ENCODE measurements at places on chromosomes 1 and 21.
A peak's percentile ranks its signal among the peaks of the same experiment; 100 is the strongest.

DNA sequence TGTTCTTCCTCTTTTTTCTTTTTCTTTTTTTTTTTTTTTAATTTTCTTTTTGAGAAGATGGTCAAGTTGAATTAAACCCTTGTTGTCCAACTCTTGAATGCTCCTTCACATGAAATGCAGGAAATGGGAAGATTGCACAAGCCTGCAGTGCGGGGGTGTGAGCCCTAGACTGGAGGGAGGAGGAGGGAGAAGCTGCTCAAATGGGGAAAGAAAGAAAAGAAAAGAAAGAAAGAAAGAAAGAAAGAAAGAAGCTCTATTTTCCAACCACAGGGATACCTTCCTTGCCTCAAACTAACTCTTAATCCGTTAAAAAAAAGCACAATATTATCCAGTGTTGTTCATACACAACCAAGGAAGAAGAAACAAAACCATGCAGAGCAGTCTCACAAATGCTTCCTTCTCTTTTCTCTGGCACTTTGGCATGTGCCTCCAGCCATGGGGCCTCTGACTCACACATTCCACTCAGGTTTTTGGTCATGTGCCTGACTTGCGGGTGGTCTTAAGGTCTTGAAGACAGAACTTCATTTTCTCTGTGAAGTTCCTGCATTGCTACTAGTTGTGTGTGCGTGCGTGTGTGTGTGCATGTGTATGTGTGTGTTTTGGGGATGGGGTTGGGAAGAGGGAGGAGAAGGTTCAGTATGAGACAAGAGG is 276.1 kb downstream of the RPS6KC1 start:
- DNase-seq = no peak

DNA sequence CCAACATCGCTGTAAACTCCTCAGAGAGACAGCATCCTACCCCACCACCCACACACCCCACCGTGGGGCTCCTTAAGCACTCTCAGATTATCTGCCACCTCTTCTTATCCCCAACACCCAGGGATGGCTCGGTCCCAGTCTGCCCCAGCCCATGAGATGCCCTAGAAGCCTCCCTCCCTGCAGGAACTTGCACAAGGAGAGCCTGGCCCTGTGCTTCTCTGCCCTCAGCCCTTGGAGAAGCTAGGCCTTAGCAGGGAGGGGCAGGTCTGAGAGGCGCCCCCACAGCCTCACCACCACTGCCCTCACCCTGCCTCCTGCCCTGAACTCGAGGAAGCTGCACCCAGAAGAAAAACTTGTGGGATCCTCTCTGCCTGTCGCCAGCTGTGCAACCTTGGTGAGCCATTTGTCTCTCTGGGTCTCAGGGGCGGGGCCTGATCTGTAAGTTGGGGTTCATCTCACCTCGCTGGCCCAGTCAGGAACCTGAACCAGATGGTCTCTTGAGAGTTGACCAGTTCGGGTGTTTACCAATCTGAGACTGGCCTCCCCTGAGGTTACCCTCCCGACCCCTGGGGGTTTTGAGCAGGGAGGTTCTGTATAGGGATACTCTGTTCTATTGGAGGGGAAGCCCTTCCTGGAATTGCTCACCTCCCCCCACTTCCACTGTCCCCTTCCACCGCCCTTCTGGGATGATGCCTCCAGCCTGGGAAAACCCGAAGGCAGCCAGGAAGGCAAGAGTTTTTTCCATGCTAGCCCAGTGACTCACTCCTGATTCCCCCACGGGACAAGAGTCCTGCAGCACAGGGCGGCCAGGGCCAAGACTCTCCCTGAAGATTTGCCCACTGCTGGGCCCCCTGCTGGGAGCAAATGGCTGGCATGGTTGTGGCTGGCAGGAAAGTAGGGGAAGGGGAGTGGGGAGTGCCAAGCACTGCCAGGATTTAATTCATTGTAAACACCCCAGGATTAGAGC is at the start of gene S100A3:
S100A3 (minus strand) TSS at position 537 of the 967 bp plus-strand sequence. CDS start 773 bp downstream, outside the sequence.
- DNase-seq = no peak

DNA sequence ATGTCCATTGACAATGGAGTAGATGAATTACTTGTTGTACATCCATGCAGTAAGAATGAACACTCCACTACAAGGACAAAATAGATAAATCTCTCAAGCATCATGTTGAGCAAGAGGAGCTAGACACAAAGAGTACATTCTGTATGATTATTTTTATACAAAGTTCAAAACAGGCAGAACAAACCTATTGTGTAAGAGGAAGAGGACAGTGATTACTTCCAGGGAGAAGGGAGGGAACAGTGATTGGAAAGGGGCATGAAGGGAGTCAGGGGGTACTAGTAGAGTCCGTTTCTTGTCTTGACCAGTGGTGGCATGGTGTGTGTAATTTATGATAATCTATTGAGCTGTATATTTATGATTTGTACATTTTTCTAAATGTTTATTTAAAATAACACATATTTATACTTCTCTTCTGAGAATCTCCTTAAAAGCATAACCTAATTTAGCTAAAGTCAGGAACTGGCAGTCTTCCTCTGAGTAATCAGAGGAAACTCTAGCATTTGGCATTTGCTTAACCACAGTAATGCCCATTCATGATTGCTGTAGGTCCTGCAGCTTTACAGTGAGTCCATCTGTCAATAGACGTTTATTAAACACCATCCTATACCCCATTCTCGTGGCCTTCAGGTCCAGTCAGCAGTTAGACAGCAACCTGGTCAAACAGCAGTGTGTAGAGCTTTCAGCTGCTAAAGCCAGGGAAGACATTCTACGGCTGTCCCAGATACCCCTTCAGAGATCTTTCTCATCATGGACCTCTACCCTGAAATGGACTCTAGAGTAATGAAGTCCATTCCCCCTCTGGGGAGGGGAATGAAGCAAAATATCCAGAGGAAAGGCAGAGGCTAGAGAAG is 114.1 kb upstream of the GALNT2 start:
- no peak for DNase-seq

DNA sequence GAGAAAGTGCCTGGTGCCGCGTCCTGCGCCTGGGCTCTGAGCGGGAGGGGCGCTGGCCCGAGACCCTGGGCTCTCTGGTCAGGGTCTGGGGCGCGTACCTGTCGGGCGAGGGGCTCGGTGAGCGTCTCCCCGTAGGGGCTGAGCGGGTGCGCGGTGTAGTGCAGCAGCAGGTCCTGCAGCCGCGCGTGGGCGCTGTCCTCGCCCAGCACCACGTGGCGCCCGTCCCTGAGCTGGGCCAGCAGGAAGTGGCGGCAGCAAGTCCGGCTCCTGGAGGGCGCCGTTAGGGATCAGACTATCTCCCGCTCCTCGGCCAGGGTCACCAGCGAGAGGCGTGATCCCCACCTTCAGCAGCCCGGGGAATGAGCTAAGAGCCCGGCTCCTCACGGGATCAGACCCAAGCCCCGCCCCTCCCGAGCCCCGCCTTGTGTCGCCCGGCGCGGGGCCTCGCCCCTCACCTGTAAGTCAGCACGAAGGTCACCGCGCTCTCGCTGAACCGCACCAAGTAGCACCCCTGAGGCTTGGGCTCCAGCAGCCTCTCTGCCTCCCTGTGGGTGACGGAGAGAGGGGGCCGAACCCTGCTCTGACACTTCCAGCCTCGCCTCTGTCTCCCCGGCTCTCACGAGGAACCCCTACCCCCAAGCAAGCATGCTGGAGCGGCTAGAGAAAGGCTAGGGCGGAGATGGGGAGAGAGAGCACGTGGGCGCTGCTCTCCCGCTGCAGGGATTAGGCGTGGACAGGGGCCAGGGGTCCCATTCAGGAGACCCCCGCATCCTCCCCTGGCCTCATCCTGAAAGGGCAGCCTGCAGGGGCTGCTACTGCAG is 2.7 kb downstream of the SH2D2A start:
- peak; percentile 81 for DNase-seq

DNA sequence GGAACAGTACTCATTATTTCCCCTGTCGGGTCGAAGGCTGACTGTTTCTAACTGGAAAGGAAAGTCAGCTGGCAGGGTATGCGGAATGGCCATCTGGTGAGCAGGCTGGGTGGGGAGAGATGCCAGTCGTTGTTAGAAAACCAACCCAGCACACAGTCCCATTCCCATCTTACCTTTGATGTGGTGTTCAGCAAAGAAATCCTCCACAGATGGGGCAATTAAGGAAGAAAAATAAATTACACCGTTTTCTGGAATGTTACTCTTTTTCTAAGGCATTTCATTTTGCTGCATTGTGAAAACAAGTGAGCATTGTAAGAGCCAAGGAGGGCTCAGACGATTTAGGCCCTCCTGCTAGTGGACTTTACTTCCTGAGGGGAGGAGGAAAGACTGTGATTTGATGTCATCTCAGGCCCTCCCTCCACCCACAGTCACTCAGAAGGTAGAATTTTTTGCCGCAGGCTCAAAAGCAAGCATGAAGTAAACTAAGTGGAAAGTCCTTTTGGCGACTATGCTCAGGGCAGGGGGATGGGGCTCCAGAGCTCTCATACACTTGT is at the start of gene SLC16A4:
SLC16A4 (minus strand) TSS at position 335 of the 554 bp plus-strand sequence. CDS start 1,703 bp downstream, outside the sequence.
- no peak for DNase-seq

GRCh38 chr1:213993929-213994328 is 6.2 kb downstream of the PROX1 start:
- no peak for DNase-seq

GRCh38 chr1:216960716-216961115 is 237.5 kb upstream of the ESRRG start:
- DNase-seq = no peak

GRCh38 chr1:233620065-233620464 is 6.2 kb downstream of the KCNK1 start:
- no peak for DNase-seq

Measured in activated naive CD4-positive, alpha-beta T cell treated with anti-CD3 and anti-CD28 coated beads, Interleukin-2, amount 50 U/mL, for 72 hours (primary cell).